ENCODE measurements at places on chromosomes 3 and 15.

- no peak for DNase-seq
These were observed 3.3 kb upstream of the LRTM1 start for GRCh38 chr3:54931182-54931581.

- DNase-seq, result no peak
These were observed 917.1 kb downstream of the VGLL3 start for GRCh38 chr3:86073799-86074198.

DNA sequence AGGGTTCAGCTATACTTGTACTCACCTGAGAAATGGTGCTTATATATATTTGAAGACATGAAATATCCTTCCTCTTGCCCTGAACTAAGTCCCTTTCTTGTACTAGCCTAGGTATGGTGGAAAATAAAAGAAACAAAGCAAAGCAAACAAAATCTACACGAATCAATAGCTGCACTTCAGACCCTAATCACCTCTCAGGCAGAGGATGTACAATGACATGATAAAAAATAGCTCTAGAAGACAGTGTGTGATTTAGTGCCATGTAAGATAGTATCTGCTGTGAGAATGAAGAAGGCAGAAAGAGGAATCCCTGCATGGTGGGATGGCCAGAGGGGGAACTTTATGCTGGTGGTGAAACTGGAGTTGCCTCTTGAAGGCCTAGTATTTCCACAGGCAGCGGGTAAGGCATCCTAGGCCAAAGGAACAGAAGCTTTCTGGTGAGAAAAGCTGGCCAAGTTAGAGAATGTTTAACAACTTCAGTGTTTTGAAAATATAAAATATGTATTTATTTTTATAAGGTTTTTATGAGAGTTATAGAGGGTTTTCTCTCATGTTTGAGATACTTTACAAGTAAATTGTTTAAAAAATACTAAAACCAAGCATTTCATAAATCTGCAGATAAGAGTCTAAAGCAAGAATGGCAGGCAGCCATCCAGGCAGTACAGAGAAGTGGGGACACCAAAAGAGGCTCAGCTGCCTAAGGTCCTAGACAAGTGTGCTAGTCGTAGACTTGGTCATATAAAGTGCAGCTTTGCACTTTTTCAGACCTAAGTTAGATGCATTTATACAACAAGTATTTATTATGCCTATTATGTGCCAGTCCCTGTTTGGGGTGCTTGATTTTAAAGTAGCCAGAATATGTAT lies 14.9 kb downstream of the LEKR1 start:
- DNase-seq, result no peak

DNA sequence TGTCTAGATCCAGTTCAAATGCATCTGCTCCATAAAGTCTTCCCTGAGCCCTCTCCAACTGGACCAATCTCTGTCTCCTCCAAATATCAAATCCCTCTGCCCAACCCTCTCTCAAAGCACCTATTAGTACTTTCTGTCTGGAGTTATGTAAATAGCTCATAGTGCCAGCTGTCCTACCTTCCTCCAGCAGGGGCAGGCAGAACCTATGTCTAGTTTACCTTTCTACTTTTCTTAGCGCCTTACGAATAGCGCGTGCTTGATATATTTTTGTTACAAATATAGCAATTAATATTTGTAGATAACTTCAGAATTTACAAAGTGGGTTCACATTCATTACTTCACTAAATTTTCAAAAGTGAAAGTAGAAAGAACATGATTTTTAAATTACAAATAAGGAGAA lies 14.0 kb upstream of the CCDC80 start:
- DNase-seq, result no peak

- DNase-seq, result no peak
These were observed 246.5 kb downstream of the ULK4 start for GRCh38 chr3:41715376-41715775.

GRCh38 chr3:32757618-32758374 lies 60.0 kb upstream of the TRIM71 start:
- DNase-seq, result no peak

GRCh38 chr3:174776123-174776522 lies 83.0 kb upstream of the NAALADL2 start:
- DNase-seq, result no peak

GRCh38 chr15:62428259-62428658 lies 263.2 kb upstream of the C2CD4B start:
- no peak for DNase-seq

DNA sequence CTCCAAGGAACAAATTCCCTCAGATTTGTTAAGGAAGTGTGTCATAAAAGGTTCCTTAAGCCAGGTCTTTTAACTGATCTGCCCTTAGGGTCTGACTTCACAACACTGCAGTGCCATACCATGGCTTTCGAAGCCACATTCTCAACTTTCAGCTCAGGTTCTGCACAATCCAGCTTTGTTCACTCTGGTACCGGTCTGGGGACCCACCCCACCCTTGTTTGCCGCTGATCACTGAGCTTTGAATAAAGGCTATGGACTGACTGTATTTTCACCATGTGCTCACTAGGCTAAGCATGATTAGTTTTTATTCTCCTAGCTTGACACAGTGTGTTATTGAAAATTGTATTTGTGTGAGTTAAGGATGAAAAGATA lies 15.9 kb downstream of the SNX1 start:
- no peak for DNase-seq

- no peak for DNase-seq
These were observed 1.4 kb upstream of the WNT5A start for GRCh38 chr3:55488398-55489055.

DNA sequence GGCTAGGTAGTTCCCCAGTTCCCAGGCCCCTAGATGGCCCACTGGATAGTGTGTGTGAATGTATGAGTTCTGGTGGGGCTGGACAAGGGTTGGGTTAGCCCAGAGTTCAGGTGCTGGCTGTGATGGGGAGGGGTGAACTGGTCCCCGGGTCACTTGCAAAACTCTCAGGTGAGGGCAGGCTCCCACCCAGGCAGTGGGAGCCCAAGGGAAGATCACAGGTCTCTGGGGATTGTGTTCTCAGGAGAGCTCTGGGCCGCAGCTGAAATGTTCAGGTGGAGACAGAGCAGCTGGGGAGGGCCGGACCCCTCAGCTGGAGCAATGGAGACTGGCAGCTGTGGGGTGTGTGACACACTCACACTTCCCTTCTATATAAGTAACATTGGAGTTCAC lies 12.8 kb upstream of the FAM98B start:
- no peak for DNase-seq

GRCh38 chr3:61697301-61697700 lies 135.9 kb downstream of the PTPRG start:
- no peak for DNase-seq

DNA sequence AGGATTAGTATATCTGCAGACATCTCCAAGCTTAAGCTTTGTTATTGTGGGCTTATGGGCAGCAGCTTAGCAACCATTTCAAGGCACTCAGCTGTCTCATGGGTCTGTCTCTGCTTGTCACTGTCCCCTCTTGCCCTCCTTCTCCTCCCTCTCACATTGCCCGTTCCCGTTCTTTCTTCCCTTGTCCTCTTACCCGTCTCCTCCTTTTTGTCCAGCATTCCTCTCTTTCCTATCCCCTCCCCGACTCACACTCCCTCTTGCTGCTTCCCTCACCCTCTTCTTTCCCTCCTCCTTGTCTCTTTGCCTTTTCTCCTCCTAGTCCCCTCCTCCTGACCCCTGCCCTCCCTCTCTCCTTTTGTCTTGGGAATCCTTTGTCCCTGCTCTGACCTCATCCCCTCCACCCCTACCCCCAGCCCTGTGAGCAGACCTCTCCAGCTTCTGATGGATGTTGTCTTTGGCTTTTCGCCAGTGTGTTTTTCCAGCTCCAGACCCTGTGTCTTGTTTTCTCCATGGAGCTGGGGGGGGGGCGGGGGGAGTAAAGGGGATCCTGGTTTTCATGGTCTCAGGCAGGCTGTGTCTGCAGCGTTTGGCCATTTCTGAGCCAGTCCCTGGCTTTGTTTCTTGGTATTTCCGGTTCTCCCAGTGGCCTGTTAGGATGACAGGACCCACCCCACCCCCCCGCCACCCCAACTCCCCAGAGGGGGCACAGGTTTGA lies 47.9 kb upstream of the TRAK1 start:
- no peak for DNase-seq

- DNase-seq, result no peak
These were observed 135.1 kb downstream of the RBPMS2 start for GRCh38 chr15:64640146-64640871.

DNA sequence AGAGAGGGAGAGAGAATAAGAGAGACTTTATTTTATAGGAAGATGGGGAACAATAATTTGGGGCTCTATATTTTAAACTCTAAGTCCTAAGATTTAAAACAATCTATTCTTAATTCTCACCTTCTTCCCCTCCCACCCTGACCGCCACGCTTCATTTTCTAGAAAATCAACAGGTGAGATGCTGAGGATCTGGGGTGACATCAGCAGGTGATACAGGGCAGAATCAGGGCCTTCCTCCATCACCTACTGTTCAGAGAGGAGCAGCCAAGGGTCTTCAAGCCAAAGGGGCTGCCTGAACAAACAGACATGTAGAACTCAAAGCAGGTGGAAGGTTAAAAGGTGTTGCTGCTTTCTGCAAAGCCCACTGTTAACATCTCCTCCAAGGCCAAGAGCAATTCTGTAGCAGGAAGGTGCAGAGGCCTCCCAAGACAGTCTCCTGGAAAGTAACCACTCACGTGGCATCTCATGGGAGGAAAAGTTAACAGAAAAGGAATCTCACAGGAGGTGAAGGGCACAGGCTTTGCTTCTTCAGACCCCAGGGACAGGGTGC lies 183.6 kb upstream of the TLE3 start:
- no peak for DNase-seq

GRCh38 chr3:127542441-127542952 lies 48.0 kb downstream of the TPRA1 start:
- no peak for DNase-seq

DNA sequence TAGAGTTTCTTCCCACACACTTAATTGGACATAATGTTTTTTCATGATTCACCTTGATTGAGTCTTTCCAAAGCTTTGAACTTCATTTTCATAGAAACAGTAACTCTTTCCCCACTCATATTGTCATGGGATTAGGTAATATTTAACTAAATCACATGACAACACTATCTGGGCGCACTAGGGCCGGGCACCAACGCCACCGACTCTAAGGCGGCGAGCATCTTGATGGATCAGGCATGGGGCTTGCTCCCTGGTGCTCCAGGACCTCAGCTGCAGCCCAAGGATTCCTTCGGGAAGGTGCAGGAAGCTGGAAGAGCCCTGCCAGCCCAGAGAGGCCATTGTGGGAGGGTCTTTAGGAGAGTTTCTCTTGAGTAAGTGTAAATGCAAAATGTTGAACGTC lies 193.1 kb upstream of the UBE3A start:
- no peak for DNase-seq

DNA sequence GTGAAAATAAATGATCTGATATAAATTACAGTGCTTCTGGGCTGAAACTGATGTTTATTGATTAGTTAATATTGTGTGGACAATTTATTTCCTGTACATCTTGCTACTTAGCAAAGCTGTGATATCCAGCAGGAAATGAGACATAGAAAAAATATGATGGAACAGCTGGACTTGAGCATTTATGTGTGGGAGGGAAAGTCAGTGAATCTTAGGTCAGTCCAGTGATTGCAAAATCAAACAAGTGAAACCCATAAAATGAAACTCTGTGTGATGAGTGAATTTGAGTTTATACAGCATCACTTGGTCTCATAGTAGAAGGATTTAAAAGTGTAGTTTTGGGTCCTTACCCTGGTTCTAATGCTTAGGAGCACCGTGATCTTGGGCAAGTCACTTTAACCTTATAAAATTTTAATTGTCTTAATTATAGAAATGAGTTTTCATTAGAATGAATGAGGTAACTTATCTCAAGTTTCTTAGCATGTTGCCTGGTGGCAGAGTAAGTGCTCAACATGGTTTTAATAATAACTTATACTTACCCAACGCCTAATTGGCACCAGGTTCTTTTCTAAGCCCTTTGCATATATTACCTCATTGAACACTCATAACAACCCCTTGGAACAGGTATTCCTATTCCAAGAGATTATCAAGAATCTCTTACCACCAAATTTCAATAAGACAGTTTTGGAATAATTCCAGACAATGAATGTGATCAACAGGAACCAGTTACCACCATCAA lies 194.6 kb downstream of the ADAMTSL3 start:
- DNase-seq, result no peak

DNA sequence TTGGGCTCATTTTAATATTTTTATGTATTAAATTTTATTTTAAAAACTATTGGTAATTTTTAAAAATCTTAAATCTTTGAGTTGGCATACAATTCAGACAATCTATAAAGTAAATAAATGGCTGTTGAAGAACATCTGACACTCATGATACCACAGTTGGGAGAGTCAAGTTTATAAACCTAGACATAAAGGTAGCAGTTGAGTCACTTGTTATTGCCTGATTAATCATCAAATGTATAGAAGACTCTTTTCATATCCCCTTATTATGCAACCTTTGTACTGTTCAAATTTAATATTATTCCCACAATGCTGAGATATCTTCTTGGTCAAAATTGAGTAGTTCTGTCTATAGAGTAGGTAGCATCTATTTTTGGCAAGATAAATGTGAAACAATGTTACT lies 19.6 kb downstream of the PAQR9 start:
- DNase-seq, result no peak

GRCh38 chr3:3998140-3998922 lies 199.1 kb downstream of the LRRN1 start:
- DNase-seq, result no peak

GRCh38 chr3:114809668-114810413 lies 337.2 kb downstream of the ZBTB20 start:
- no peak for DNase-seq

GRCh38 chr3:161126495-161126894 lies 21.3 kb upstream of the B3GALNT1 start:
- no peak for DNase-seq

DNA sequence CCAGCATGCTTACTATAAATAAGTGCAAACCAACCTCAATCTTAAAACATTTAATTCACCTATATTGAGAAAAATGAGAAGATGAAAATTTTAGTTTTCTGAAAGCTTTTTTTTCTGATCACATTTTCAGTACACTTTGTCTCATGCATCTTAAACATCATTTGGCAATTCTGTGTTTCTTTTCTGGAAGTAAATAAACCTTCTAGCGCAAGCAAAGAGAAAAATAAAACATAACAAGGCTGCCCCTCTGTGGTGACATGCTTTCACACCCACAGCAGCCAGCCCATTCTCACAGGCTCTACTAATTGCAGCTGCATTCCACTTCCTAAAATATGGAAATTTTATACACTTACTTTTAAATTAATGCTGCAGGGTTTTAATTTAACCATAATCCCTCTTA lies 90.1 kb downstream of the NEK10 start:
- no peak for DNase-seq

- no peak for DNase-seq
These were observed 2.3 kb downstream of the OCA2 start for GRCh38 chr15:28096670-28097431.

DNA sequence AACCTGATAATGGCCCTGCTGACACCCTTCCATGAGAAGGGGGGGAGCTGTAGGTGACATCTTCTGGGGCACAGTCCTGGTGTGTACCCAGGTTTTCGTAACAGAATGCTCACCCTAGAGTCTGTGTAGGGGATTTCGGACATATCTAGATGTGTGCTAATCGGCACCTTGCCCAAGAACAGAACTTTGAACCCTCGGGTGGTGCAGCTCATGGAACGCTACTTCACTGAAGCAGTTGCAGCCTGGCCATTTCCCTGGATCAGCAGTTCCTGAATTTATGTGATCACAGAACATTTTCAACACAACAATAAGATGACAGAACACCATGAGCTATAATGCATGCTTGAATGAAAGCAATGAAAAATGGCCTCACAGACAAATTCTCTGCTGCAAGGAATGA lies 57.5 kb upstream of the MUC13 start:
- no peak for DNase-seq
